ENCODE measurements at places on chromosomes 7 and 10.

DNA sequence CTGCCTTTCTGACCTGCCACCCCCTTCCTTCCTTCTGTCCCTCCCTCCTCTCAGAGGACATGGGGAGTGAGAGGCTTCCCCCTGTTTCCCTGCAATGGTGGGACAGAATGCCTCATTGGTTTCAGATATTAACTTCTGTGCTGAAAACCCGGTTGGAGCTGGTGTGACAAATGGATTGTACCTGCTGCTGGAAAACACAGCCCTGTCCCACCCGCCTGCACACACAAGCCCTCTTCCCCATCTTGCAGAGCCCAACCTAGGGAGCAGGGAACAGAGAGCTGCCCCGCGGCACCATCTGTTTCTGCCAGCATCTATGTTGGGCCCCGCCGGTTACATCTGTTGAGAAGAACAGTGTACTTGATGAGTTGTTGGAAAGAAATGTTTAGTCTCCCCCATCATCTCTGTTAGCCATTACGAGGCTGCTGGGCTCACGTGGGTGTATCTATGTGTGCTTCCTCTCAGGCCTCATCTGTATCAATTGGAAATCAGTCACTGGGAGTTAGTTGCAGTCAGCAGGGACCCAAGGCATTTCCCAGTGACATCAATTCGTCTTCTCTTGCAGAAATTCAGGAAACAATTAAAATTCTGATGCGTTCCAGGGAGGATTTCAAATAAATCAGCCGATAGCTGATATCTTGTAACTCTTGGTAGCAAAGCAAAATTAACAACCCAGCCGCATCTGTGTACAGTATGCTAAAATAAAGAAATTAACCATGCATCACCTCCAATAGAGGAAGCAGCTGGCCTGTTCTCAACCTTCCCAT, 725.6 kb upstream of the GALNT17 start:
- DNase-seq = no peak

GRCh38 chr7:40673285-40673684, 538.5 kb downstream of the SUGCT start:
- DNase-seq = no peak

DNA sequence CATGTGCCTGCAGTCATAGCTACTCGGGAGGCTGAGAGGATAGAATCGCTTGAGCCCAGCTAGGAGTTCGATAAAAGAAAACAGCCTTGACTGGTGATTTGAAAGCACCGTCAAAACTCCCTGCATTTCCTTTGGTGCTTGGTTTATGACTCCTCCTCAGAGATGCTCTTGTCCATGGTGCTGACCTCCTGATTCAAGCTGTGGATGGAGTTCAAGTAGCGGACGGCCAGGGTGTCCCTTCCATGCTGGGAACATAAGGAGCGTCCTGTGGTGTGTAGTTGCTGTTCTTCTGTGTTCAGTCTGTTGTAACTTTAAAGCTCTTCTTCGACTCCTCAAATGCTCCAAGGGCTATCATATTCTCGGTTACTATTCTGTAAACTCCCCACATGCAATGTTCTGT, 382.5 kb upstream of the KIAA1217 start:
- DNase-seq = peak; percentile 83

- DNase-seq = no peak
Measured at GRCh38 chr10:95273393-95274312, 17.1 kb downstream of the PDLIM1 start.

DNA sequence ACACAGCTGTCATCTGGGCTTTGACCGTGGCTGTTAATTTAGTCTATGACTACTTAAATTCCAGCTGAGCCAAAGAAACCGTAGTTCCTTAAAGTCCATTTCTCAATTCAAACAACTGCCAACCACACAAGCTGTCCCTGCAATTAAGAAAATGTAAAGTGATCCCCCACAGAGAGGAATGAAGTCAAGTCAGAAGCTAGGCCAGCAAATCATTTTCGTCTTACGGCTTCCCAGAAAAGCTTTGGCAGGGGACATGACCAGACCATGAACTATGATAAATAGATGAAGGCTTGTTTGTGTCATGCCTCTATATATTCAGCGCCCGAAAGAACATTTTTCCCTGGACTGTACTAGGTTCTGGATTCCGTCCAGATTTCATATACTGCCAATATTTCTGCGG, 54.6 kb downstream of the HACD1 start:
- no peak for DNase-seq
